Motor neuron (in vitro differentiated cells): ENCODE measurements at places on chromosomes 12 and 14.
A peak's percentile ranks its signal among the peaks of the same experiment; 100 is the strongest.

GRCh38 chr14:64060648-64061096 lies 207.9 kb downstream of the SYNE2 start:
- no peak for ATAC-seq

GRCh38 chr12:1403417-1403816 lies 191.0 kb downstream of the FBXL14 start:
- ATAC-seq = no peak

GRCh38 chr14:69692594-69692993 lies 74.3 kb upstream of the SRSF5 start:
- ATAC-seq = no peak

DNA sequence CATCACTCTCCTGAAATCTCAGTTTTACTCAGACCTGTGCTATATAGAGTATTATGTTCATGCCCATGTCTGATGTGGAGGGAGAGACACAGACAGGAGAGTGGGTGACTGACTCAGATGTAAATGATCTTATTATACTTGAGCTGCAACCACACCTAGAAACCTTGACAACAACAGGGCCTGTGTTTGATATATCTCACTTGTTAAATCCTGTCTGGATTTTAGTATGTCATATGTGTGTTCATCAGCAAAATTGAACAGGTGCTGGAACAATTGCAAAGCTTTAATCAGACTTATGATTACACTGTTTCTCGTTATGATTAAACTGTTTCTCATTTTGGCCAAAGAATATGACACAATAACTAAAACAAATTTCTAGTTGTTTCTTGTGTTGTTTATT lies 37.7 kb downstream of the DIP2B start:
- ATAC-seq = peak; percentile 97

DNA sequence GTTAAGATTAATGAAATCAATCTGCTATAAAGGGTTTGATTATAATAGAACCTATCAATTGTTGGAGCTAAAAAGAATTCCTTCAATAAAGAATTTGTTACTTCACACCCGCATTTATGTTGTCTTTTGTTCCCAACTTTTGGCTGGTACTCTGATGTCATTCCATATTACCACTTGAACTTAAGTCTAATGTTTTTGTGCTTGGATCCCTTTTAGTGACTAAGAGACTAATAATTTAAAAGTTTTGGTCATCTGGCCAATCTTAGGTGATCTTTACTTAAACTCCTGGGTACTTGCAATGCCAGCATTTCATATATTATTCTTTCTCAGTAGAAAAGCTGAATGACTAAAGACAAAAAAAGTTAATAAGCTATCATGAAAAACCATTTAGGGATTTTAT lies 113.0 kb downstream of the TMEM30B start:
- ATAC-seq = no peak

GRCh38 chr12:132814232-132814631 lies 14.4 kb downstream of the GOLGA3 start:
- ATAC-seq = no peak

- peak; percentile 73 for ATAC-seq
These were observed 27.1 kb upstream of the LUM start for GRCh38 chr12:91138337-91138920.

GRCh38 chr14:72945356-72946027 lies 19.2 kb downstream of the DCAF4 start:
- no peak for ATAC-seq

- no peak for ATAC-seq
These were observed 691.0 kb upstream of the SEL1L start for GRCh38 chr14:82224610-82225009.

DNA sequence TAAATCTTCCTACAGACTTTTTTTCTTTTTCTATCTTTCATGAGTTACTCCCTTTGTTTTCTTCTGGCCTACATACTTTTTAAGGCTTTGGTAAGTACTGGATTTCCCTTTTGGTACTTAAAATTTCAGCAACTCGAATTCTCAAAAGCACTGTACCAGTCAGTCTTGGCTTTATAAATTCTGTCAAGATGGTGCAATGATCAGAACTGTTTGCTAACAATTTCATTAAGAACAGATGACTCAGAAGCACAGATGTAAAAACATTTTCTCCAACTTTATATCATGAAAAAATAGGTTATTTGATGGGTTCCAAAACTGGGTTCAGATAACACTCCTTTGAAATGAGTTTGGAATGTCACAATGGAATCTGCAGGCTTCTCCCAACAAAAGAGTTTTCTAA lies 1961.8 kb upstream of the FLRT2 start:
- ATAC-seq = no peak

DNA sequence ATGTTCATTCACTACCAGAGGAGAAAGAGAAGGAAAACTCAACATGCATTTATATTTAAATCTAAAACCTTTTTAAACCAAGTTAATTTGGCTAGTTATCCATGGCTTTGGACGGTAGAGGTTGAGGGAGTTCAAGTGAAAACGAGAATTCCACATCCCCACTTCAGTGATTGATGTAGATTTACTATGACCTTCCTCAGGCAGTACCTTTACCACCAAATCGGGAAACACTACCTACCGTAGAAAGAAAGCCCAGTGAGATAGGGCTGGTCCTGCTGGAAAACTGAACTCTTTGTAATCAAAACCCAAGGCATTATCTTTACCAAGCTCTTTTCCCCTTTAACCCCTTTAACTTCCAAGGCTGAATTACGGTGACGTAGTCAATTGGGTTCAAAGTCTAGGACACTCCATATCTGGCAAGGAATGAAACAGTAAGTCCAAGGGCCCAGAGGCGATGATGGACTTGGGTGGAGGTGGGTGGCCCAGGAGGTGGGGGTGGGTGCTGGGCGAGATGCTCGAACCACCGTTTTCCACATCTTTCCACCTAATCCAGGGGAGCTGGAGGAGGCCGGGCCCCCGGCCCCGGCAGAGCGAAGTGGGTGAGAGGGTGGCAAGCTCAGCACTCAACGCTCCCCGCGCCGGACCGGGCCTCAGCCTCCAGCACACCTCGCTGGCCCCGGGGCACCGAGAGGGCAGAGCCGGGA lies 618 bp downstream of the SEC23A start:
- ATAC-seq = peak; percentile 31

DNA sequence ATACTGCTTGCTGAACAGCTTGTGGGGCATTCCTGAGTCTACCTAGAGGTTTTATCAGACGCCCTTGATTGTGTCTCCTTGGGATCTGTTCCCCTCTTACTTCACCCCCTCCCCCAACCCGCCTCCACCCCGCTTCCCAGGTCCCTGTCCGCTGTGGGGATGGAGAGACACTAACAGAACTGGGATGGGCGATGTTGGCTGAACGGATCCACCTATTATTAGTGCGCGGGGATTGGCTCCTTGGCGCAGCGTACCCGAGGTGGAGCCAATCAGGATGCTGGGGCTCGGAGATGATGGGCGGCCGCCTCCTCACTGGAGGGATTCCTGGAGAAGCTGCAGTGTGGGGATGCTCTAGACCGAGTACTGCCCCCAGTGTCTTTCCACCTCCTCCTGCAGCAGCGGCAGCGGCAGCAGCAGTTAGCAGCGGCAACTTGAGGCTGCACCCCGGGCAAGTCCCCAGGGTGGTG lies at the start of gene SYT1:
Gene SYT1, plus strand, starts transcription at position 372 of the 467 bp plus-strand sequence.
- peak; percentile 94 for ATAC-seq

GRCh38 chr14:77375973-77376770 lies 722 bp downstream of the TMED8 start:
- ATAC-seq = peak; percentile 32

GRCh38 chr14:56487090-56487667 lies 92.4 kb upstream of the TMEM260 start:
- ATAC-seq = no peak

- no peak for ATAC-seq
These were observed 4.7 kb downstream of the LRP1-AS start for GRCh38 chr12:57142727-57143126.

- peak; percentile 64 for ATAC-seq
These were observed 245.6 kb upstream of the RGS6 start for GRCh38 chr14:71686677-71687076.

DNA sequence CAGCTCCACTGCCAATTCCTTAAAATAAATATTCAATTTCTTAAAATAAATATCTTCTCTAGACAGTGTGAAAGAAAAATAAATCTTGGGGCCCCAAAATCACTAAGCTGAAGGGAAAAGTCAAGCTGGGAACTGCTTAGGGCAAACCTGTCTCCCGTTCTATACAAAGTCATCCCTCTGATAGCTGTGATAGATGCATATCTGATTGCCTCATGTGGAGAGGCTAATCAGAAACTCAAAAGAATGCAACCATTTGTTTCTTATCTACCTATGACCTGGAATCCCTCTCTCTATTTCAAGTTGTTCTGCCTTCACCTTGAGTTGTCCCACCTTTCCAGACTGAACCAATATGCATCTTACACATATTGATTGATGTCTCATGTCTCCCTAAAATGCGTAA lies 889.8 kb downstream of the TRHDE start:
- ATAC-seq = no peak

DNA sequence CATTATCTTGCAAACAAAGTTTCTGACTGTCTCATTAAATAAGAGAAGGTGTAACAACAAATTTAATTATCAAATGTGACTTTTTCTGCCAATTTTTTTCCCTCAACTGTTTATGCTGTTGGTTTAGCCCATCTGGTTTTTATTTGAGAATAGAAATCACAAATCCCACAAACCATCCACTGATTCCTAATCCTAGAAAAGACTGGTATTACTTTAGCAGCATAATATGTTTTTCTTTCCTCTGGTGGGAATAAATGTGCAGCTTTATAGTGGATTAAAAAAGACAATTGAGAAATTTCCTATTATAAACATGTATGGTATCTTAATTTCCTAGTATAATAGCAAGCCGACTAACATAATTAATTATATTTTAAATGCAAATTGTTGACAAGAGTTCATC lies 257.9 kb upstream of the FOXN3 start:
- ATAC-seq = no peak

- no peak for ATAC-seq
These were observed 8.4 kb upstream of the ERGIC2 start for GRCh38 chr12:29389295-29389919.

GRCh38 chr12:96396914-96397313 lies 3.3 kb downstream of the CDK17 start:
- ATAC-seq = no peak

DNA sequence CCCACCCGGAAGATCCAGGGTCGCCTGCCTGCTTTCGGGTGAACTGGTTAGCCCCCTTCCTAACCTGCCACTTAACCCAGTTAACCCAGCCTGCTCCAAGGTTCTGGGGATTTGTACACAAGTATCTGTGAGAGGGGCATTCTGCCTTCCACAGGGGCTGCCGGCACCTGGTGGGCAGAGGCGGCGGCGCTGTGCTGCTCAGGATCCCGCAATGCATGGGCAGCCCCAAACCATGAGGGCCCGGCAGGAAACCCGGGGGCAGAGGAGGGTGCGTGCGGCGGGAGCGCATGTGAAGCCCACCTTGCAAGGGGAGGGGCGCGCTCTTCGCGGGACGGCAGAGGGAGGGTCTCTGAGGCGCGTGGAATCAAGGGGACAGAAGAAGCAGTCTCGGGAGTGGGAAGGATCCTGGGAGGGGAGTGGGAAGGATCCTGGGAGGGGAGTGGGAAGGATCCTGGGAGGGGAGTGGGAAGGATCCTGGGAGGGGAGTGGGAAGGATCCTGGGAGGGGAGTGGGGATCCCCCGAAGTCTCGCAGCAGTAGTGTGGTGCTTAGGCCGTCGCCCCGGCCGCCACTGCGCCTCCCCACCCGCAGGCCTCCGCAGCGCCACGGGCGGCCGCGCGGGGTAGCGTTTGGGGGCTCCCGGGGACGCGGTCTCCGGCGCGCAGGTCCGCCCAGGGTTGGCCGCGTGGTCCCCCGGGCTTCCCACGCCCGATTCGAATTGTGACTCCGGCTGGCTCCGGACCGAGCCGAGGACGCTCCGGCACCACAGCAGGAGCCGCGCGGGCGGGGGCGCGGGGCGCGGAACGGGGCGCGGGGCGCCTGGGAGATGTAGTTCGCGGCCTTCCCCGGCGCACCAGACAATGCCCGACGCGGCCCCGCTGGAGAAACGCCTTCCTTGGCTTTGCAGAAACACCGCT lies 4.9 kb upstream of the MTA1 start:
- ATAC-seq = peak; percentile 76

- ATAC-seq = peak; percentile 1
These were observed 810 bp downstream of the MARCHF9 start for GRCh38 chr12:57755454-57756372.

- no peak for ATAC-seq
These were observed 12.7 kb downstream of the HIP1R start for GRCh38 chr12:122847921-122848421.

GRCh38 chr12:77938301-77938700 lies 107.6 kb downstream of the NAV3 start:
- ATAC-seq = no peak

DNA sequence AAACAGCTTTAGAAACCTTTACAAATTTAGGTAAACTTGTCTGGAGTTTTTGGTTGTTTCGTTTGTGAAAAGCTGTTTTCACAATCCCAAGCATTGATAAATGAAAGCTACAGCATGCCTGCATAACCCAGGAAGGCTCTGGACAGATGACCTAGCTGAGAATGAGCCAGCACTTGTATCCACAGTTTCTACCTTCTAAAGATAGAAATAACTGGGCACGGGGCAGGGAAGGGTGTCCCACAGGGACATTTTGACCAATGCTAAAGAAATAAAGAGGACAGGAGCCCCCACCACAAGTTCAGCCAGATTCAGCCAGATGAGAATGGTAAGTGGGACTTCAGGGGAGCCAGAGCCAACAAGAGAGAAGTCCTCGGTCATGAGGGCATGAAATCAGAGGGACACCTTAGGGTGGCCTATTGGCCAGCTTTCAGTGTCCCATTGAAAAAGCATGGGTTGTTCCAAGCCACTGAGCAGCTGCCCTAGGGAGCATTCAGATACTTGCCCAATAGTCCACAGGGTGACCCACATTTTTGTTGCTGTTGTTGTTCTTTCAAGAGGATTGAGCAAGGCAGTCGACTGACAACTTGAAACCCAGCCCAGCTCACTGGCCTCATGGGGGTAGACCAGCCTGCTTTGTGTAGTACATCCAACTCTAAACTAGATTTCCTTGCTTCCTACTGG lies 140.3 kb upstream of the NUDT4 start:
- ATAC-seq = no peak

- no peak for ATAC-seq
These were observed 74.9 kb upstream of the CMKLR1 start for GRCh38 chr12:108414021-108414420.

- no peak for ATAC-seq
These were observed 4.8 kb downstream of the YBX3 start for GRCh38 chr12:10718279-10718821.

DNA sequence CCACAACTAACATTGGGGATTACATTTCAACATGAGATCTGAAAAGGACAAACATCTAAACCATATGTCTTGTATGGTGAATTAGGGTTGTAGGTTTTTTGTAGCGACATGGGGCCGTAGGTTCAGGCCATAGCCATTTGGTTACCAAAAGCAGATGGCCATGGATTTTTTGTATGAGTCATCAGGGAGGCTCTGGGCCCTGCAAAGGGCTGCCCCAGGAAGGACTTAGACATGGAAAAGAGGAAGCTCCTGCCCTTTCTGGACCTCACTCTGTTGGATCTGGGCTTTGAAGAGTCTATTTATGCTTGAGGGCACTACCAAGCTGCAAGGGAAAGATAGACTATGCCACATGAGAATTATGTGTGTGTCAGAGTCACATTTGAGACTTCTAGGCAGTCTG lies 89.3 kb upstream of the DHRS4 start:
- ATAC-seq = no peak
